ENCODE measurements at places on chromosomes 6 and 20.

GRCh38 chr6:150987855-150988464 lies 122.5 kb downstream of the MTHFD1L start:
- DNase-seq: no peak

DNA sequence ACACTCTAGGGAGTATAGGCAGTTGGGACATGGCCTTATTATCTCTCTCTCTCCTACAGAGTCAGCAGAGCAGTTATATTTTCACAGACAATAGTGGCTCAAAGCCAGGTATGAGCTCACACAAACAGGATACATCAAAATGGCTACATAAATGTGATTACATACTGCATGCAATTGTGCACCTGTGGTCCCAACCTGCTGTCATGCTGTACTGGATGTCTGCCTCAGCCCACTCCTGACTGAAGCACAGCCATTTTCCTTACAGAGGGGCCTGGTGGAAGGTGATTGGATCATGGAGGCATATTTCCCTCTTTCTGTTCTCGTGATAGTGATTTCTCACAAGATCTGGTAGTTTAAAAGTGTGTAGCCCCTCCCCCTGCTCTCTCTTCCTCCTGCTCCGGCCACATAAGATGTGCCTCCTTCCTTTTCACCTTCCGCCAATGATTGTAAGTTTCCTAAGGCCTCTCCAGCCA lies 37.0 kb upstream of the SAMHD1 start:
- peak; percentile 88 for DNase-seq

- peak; percentile 63 for DNase-seq
These were observed 74.0 kb downstream of the HAO1 start for GRCh38 chr20:7866285-7866684.

- DNase-seq: no peak
These were observed 49.4 kb downstream of the TMEM242 start for GRCh38 chr6:157273756-157274470.

- DNase-seq: no peak
These were observed 17.3 kb downstream of the FKBP1A start for GRCh38 chr20:1375515-1375914.

- DNase-seq: no peak
These were observed 5.2 kb downstream of the STX11 start for GRCh38 chr6:144155529-144155928.

GRCh38 chr20:15318682-15319081 lies 981.3 kb upstream of the FLRT3 start:
- DNase-seq: no peak

DNA sequence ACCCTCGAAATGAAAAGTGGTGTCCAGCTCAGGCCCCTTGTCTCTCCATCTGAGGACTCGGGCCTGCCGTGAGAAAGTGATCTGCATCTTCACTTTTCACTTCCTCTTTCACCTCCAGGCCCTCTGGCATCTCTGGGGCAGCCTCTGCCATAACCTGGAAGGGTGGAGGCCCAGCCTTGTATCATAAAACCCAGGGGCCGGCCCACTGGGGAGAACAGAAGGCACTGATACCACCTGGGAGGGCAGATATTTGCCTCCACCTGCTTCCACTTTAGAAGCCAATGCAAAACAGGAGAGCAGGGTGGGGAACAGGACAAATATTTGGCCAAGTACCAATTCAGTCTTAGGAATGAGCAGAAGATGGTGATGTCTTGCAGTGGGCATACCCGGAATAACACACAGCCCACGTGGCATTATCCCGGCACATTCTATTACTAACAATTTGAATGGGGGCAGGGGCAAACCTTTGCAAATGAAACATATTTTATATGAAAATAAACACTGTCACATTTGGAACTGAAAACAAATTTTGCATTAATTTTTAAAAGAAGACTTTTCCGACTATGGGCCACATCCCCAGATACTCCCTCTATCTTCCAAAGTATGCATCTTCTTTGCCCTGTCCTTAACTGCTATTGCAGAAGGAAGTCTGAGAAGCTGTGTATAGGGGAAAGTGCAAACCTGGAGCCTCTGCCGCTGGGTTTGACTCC lies 69.2 kb upstream of the TBC1D7 start:
- no peak for DNase-seq

GRCh38 chr6:1181939-1182605 lies 129.8 kb upstream of the FOXQ1 start:
- no peak for DNase-seq

DNA sequence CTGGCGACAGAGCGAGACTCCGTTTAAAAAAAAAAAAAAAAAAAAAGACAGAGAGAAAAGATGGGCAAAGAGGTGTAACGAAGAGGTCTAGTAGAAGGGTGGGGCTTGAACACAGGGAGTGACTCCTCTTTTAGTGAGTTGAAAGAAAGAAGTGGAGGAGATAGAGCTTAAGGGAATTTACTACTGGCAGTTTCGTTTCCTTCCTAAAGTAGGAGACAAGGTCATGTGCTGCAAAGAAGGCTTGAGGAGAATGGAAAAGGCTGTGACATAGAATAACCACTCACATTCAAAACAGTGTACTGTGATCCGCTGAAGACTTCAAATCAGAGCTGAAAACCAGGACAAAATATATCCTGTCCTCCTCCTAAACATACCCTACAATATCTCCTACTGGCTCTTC lies 63.8 kb upstream of the EIF2S2 start:
- no peak for DNase-seq

DNA sequence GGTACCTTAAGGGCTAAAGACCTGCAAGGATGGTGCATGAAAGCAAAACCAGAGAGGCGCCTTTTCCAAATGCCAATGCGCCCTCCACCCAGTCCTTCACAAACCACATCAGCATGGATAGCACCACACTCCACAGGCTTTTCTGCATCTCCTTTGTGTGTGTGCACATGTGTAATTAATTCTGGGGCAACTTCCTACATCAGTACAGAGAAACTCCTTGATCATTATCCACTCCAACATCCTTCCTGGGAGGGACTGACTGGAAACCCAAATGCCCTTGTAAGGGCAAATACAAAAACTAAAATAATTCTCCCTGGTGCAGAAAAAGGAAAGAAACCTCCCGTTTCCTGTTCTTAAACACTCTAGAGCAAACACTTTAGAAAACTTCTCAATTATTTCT lies 10.8 kb downstream of the SLC52A3 start:
- DNase-seq: no peak

DNA sequence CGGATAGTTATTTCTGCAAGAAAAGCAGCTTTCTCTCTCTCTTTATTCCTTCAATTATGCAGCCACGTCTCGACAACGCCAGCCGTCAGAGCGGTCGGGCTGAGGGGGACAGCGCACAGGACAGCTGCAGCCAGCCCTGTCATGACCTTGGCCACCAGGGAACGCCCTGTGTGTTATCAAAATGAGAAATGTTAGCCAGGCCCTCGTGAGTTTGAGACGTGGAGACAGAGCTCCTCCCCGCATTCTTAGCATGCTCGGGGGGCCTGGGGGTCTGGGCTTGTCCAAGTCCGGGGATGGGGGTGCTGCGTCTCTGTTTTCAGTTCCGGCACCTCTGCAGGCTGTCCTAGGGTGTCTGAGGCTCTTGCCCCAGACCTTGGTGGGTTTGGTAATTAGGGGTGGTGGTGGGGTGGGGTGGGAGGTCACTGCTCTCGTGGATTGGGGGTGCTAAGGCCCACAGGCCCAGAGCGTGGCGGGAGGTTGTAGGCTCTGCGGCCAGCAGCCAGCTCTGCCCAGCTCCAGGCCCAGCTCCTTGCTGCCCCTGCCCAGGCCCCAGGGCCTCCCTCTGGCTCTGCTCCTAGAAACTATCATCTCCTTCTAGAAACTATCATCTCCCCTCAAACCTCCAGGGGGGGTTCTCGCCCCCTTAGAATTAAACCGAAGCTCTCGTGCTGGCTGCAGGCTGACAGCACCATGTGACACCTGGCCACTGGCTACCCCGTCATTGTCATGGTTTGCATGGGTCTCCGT lies 54.3 kb upstream of the GATA5 start:
- DNase-seq: no peak

DNA sequence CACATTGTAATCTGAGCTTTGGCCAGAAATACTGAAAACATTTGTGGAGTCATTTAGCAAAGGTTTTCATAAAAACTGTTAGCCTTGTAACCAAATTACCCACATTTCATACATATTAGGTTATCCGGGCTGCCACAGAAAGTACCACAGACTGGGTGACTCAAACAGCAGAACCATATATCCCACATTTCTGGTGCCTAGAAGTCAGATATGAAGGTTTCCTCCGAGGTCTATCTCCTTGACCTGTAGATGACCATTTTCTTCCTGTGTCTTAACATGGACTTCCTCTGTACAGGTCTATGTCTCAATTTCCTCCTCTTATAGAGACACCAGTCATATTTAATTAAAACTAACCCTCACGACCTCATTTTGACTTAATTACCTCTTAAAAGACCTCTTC lies 49.5 kb upstream of the SMIM28 start:
- no peak for DNase-seq

DNA sequence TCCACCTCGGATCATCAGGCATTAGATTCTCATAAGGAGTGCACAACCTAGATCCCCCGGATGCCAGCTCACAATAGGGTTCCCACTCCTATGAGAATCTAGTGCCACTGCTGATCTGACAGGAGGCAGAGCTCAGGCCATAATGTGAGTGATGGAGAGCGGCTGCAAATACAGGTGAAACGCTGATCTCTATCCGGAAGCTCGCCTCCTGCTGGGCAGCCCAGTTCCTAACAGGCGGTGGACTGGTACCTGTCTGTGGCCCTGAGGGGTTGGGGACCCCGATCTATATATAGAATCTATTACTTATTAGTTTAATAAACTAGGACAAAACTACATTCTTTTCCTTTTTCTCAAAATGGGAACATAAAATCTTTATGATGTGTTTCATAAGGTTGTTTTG lies 741.9 kb downstream of the RFPL4B start:
- no peak for DNase-seq

- no peak for DNase-seq
These were observed 11.9 kb downstream of the GOPC start for GRCh38 chr6:117590447-117590846.

DNA sequence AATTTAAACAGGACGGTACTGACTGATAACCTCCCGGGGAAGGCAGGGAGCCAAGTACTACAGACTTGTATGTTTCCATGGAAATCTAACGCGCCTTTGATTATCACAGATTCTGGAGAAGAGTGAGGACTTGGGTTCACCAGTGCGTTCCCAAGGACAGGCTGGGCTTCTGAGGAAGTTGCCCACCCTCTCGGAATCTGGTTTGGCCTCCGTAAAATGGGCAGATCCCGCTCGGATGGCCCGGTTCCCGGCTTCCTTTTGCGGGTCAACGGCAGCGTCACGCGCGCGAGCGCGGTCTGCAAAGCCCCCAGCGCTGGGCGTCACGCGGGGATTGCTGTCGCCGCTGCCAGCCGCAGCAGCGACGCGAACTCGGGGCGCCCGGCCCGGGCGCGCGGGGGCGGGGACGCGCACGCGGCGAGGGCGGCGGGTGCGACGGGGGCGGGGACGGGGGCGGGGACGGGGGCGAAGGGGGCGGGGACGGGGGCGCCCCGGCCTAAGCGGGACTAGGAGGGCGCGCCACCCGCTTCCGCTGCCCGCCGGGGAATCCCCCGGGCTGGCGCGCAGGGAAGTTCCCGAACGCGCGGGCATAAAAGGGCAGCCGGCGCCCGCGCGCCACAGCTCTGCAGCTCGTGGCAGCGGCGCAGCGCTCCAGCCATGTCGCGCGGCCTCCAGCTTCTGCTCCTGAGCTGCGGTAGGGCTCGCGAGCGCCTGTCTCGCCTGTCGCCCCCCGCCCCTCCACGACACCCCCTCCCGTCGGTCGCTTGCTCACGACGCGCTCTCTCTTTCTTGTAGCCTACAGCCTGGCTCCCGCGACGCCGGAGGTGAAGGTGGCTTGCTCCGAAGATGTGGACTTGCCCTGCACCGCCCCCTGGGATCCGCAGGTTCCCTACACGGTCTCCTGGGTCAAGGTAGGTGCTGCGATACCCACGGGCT lies at the start of gene CD83:
CD83 (plus strand) TSS at position 615 of the 933 bp plus-strand sequence; CDS start at position 655, 40 bp downstream.
- peak; percentile 77 for DNase-seq

GRCh38 chr6:160277546-160277945 lies 18.9 kb upstream of the SLC22A2 start:
- no peak for DNase-seq

GRCh38 chr6:170259278-170259677 lies 31.6 kb downstream of the DLL1 start:
- no peak for DNase-seq

GRCh38 chr20:46801003-46801702 lies 91.7 kb downstream of the SLC2A10 start:
- no peak for DNase-seq

DNA sequence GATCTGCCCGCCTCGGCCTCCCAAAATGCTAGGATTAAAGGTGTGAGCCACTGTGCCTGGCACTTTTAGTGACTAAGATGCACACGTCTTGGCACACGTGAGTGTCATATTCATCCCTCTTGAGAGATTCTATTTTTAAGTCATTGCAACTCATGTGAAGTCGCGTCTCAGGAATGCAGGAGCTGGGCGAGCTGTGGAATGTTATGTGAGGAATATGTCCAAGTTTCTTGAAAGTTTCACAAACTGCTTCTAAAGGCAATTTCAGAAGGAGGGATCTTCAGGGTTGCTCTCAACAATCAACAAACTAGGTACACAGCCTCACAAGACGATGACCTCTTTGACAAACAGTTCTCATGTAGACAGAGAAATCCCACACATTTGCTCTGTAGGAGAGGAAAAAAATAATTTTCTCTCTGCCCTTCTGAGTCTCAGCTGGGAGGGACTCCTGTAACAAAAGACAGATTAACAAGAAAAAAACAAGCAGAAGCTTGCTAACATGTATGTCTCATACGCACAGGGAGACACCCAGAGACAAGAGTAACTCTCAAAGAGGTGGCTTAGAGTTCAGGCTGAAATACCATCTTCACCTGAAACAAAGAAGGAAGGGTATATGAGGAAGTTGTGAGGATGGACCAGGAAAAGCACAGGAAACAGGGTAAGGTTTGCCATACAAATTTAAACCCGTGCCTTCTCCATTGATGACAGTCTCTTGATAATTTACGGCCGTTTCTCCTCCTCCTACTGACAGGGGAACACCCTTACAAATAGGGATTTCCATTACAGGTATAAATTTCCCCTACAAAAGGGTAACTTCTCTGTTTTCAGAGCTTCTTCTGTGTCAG lies 45.3 kb upstream of the FAM50B start:
- DNase-seq: no peak

- no peak for DNase-seq
These were observed 68.6 kb downstream of the TRMT6 start for GRCh38 chr20:5881703-5882102.

- DNase-seq: no peak
These were observed 132.4 kb downstream of the BMP7 start for GRCh38 chr20:57133926-57134650.

DNA sequence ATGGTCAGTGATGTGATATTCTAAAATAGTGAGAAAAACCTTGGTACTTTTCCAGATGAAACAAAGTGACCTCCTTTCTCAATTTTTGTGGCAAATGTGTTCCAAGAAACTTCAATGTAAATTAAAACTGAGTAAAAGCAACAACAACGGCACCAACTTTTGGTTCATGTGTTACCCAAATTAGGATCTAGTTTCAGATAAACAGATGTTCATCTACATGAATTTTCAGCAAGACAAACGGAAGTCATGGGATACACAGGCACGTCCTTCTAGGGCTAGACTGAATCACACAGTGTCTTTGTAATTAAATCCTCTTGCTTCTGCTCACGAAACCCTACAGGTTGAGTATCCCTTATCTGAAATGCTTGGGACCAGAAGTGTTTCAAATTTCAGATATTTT lies 915.2 kb downstream of the TFAP2A start:
- no peak for DNase-seq

- DNase-seq: no peak
These were observed 65.5 kb downstream of the SMOC2 start for GRCh38 chr6:168506460-168506859.

Data from dermis microvascular lymphatic vessel endothelial cell (primary cell).